ENCODE measurements at places on chromosomes 12 and 14.

DNA sequence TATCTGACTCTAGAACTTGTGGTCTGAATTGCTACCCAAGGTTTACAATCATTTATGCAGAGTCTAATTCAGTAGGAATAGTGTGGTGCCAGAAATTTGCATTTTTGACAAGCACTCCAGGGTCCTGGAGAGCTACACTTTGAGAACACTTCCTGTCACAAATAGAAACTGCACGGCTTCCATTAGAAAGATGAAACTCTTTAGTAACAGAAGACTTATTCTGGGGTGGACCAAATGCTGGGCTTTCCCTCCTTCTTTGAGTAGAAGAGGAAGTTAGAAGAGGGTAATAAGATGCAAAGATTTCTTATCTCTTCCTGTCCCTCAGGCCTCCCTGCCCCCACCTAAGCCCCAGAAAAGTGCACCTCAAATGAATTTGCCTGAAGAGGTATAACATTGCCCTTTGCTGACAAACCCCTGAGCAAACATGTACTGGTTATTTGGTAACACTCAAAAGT lies 28.4 kb downstream of the DGLUCY start:
- no peak for DNase-seq

DNA sequence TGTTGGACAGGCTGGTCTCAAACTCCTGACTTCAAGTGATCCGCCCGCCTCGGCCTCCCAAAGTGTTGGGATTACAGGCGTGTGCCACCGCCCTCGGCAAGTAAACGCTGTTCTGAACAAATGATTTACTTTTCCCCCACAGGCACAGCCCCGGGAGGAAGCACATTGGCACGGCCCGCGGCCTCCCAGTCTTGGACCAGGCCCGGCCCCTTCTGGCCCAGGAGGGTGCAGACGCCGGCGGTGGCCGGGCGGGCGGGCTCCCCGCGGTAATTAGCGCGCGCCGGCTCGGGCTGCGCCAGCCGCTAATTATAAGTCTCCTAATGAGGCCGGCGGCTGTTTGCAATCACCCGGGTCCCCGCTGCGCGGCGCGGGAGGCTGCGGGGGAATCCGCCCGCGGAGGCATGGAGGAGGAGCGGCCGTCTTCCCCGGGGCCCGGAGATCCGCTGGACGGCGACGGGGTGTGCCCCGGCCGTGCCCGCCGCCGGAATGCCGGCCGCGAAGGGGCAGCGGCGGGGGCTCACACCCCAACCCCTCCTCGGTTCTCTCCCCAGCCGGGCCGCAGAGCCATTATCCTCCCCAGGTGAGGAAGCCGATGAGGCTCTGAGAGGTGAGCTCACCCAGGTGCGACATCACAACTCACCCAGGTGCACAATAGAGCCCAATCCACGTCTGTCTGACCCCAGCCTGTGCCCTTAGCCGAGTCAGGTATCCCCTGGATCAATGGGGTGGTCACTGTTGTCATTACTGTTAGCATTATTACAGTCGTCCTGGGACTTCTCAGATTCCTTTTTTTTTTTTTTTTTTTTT lies 3.3 kb upstream of the POP5 start:
- DNase-seq: peak; percentile 46

GRCh38 chr14:50551877-50552276 lies 8.1 kb upstream of the ATL1 start:
- DNase-seq: no peak

- DNase-seq: no peak
These were observed 204.4 kb downstream of the ALX1 start for GRCh38 chr12:85484387-85484786.

- no peak for DNase-seq
These were observed 204.5 kb upstream of the G2E3 start for GRCh38 chr14:30354439-30354838.

- no peak for DNase-seq
These were observed 442.2 kb upstream of the CCDC196 start for GRCh38 chr14:66043921-66044320.

- DNase-seq: no peak
These were observed 30.4 kb upstream of the ITPK1 start for GRCh38 chr14:93146119-93146518.

DNA sequence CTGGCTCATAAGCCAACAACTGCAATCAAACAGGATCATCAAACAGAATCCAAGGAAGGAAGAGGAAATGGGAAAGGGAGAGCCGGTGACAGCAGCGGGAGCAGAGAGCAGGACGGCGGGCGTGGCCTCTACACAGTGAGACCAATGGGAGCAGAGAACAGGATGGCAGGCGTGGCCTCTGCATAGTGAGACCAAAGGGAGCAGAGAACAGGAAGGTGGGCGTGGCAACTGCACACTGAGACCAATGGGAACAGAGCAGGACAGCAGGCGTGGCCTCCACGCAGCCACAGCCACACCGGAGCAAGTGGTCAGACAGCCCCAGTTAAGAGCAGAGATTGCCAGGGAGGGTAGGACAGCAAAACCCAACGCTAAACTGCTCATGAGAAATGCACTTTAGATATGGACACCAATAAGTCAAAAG lies 16.4 kb downstream of the LRCOL1 start:
- peak; percentile 23 for DNase-seq

- no peak for DNase-seq
These were observed 692.7 kb upstream of the MGAT4C start for GRCh38 chr12:86948851-86949250.

- peak; percentile 31 for DNase-seq
These were observed 10.5 kb downstream of the PMEL start for GRCh38 chr12:55955344-55955743.

GRCh38 chr12:28710882-28711281 lies 438.2 kb upstream of the FAR2 start:
- no peak for DNase-seq

DNA sequence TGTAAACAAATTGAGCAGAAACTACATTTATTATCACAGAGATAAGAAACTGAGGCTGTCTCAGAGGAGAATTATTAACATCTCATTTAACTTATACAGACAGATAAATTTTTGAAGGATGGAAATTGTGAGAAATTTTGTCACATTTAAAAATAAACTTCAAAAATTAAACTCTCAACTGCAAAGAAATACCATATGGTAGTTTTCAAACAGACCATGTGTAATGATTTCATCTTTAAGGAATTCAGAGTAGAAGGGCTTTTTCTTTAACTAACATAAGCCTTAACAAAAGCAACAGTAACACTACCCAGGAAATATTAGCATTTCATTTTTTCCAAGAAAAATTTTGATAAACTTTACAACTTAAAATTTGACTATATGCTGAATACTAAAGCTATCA lies 26.6 kb downstream of the NUP37 start:
- no peak for DNase-seq

- DNase-seq: no peak
These were observed 48.8 kb downstream of the NUAK1 start for GRCh38 chr12:106089935-106090334.

GRCh38 chr12:71865757-71866536 lies 26.4 kb downstream of the TBC1D15 start:
- no peak for DNase-seq

GRCh38 chr12:102633981-102634605 lies 153.7 kb upstream of the IGF1 start:
- DNase-seq: no peak

GRCh38 chr14:57273236-57273635 lies 4.5 kb downstream of the AP5M1 start:
- DNase-seq: no peak

DNA sequence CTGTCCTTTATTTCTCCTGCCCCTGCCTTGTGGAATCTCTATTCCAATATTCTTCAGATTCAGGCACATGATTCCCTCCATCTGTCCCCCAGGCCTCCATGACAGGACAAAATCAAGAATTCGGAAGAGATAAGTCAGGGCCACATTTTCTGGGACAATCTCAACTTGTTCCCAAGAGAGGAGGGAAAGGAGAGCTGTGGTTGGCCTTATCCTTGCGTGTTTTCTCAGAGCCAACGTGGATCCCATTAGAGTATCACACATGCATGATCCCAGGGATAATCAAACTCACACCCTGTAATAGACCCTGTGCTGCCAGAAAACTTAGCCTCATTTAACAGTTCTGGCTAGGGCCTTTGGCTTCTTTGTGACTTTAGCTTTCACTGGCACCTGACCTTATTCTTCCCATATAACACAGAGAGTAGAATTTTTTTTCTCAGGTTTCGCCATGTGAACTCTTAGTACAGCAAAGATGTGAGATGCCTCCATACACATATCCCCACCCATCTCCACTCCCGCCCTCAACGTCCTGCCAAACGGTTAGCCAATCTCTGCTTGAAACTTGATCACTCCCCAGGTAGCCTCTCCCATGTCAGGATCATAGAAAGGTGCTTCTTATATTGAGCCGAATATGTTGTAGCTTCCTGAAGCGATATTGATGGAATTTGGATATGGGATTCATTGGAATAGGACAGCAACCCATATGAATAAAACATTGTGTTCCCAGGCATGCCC lies 6.7 kb upstream of the KRT1 start:
- no peak for DNase-seq

GRCh38 chr12:48351022-48351708 lies 446 bp upstream of the ZNF641 start:
- DNase-seq: peak; percentile 3

DNA sequence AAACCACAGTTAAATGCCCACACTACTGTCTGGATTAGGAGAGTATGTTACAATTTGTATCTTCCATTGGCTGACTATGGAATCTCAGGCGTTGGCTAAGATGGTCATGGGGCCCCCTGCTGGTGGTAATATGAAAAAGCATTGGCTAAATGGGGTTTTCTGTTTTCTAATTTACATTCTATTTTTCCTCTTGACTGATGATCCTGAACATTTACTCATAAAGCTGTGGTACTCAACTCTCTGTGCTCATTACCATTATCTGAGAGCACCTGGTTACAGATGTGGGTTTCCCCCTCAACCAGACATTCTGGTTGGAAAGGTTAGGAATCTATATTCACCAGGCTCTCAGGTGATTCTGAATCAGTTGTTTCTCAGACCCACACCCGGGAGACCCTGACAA lies 64.8 kb downstream of the WSCD2 start:
- peak; percentile 66 for DNase-seq

DNA sequence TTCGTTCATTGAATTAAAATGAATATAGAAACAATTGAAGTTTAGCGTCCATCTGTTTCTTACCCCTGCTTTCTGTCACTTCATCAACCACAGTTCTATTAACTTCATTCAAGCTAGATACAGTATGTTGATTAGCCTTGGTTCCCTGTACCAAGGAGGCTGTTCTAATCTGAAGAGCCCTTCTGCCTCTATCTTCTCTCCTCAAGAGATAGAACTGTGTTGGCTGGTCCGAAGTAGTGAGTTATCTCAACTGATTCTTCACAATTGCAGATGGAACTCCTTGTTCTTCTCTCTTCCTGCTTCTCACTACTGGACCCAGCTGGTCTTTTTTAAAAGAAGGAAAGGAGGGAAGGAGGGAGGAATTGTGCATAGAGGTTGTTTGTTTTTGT lies 82.1 kb upstream of the TRAF3 start:
- DNase-seq: no peak

DNA sequence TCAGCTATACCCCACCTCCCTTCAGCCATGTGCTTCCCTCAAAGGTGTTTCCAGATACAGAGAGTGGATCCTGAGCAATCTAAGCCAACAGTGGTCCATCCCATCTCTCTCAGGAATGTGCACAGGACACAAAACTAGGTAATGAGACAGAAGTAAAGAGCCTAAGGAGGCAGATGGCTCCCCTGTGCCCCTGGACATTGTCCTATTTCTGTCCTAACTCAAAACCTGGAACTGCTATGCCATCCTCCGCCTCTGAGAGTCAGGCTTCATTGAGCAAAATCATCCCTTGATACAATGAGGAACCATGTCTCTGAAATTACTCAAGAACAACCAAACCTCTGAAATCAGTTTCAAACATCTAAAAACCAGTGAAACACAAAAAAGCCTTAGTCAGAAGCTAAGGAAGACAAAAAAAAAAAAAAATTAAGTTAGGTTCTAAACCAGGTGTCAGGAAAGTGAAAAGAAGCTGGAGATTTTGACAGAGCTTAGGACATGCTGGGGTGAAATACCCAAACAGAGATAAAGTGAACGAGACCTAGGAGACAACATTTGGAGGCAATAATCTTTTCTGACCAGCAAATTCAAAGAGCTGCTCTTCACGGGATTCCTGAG lies 200.3 kb upstream of the PLEKHG7 start:
- no peak for DNase-seq

- peak; percentile 74 for DNase-seq
These were observed 576 bp downstream of the ERP29 start for GRCh38 chr12:112013601-112014402.

DNA sequence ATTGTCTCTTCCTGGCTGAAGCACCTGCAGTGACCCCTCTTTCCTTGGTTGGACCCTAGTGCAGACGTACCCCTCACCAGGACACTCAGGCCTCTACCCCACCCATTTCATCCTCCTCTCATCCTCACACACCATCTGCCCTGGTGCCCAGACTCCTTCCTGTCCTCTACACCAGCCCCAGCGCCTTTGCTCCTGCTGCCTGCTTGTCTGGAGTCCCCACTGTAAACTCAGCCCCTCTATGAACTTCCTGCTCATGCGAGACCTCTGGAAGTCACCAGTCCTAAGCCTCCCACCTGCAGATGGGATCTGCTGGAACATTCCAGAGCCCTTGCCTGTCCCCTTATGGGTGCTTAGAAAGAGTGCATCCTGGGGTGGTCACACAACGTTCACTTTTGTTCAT lies 242.5 kb downstream of the ADGRD1 start:
- DNase-seq: no peak

- DNase-seq: no peak
These were observed 54.1 kb upstream of the ASPG start for GRCh38 chr14:104031384-104031783.

- DNase-seq: no peak
These were observed 261.4 kb upstream of the NPAS3 start for GRCh38 chr14:32677129-32677780.

GRCh38 chr14:69886453-69887242 lies 7.4 kb downstream of the SMOC1 start:
- no peak for DNase-seq

- no peak for DNase-seq
These were observed 18.9 kb downstream of the RFC5 start for GRCh38 chr12:118035190-118036041.

DNA sequence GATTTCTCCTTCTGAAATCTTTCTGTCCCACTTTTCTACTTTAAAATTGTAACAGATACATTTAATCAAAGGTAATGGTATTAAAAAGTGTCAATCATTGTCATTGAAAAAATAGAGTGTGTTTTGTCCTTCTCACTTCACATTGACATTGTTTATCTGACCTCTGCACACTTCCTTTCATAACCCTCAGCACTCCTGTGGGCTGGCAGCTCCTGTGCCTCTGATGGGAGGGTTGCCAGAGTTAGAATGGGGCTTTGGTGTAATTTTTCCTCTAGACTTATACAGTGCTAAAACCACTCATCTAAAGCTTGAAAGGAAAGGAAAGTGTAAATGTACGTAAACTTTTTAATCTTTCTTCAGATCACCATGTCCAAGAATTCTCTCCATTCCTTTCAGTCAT lies 23.7 kb downstream of the KCNA1 start:
- DNase-seq: no peak

DNA sequence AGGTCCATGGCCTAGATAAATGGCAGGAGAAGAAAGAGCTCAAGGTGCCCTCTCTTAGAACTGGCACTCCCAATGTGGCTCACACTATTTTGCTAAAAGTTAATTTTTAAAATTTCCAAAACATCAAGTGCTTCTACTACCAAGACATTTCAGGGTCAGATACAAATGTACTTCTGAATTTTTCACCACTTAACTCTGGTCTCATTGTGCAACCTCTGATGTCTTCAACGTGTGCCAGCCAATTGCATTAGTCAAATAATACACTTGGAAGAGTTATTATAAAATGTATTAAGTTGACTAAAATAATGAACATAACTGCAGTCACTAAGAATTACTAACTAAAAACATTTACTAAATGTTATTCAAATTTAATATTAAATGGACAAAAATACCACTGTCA lies 41.3 kb downstream of the SLC25A47 start:
- no peak for DNase-seq
